ENCODE measurements at places on chromosomes 4 and X.

- DNase-seq = no peak
These were observed 31.6 kb upstream of the SOD3 start for GRCh38 chr4:24763631-24764297.

GRCh38 chr4:11230866-11231265, 197.8 kb downstream of the HS3ST1 start:
- DNase-seq = no peak

GRCh38 chr4:146165221-146165620, 10.3 kb upstream of the LSM6 start:
- DNase-seq = no peak

GRCh38 chrX:11665168-11666111, at the start of gene ARHGAP6:
TSS of gene ARHGAP6 (minus strand) at chrX:11665920. CDS start at chrX:11664828, 1,092 bp downstream.
- no peak for DNase-seq

GRCh38 chr4:143531380-143531779, 17.9 kb downstream of the SMARCA5 start:
- DNase-seq = no peak

- DNase-seq = no peak
These were observed 33.3 kb upstream of the FGFR3 start for GRCh38 chr4:1759818-1760223.

DNA sequence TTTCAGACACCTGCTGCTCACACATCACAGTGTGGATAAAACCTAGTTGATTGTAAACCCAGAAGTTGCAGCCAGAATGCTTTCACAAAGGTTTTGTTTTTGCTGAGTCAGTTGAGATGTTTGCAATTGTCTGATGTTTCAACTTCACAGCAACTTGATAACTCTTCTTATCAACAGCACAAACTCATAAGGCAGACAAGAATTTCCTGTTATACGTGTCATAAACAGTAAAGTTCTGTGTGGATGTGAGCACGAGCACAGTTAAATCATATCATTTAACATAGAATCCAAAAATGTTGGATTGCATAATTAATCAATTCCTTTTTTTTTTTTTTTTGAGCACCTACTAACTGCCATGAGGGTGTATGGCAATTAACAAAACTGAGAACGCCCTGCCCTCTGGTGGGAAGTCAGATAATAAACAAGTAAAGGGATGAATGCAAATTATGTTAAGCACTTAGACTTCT, 512.2 kb downstream of the PDHA2 start:
- no peak for DNase-seq

DNA sequence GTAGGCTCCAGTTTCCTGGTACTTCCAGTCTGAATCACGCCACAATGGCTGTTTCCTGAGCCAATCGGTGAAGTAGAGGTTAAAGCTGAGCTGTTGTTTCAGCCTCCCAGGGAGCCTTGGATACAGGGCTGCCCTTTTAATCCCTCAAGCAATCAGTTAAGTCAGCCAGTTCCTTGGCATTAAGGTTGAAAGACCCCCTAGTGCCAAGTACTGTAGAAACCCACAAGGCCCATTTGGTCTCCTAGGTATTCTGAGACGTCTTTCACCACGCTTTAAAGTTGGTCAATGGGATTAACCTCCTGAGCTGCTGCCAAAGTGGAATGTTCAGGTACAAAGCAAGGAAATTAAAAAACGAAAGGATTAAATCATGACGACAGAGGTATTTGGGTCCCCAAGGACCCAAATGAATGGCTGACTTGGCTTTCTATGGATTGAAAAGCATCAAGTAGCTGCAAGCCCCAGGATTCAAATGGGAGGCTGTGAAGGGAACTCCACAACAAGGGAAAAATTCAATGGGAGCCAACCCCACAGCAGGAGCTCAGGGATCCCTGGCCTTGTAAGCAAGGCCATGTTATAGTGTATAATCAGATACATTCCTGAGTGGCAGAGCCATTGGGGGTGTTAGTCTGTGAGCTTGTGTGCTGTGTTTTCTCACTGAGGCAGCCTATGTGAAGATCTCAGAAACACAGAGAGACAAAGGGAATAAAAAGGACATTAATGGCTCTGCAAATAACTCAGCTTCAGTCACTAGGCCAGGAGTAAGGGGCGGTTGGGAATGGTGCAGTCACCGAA, 86.0 kb downstream of the ATG4A start:
- DNase-seq = no peak
